Effector memory CD4-positive, alpha-beta T cell (primary cell): ENCODE measurements at places on chromosomes 13 and 19.
A peak's percentile ranks its signal among the peaks of the same experiment; 100 is the strongest.

DNA sequence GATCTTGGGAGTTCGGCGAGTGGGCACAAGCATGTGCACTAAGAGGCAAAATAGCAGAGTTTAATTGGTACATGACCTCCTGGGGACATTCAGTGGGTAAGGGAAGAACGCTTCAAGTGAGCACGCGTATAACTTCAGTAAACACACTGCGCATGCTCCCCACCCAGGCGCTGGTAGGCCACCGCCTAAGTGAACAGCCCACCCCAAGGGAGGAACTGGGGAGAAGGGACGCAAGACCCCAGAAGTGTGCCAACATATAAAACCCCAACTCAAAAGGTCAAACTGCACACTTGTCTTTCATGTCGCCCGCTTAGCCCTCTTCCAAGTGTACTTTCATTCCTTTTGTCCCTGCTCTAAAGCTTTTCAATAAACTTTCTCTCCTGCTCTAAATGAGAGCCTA lies 10.5 kb upstream of the NTN5 start:
- no peak overlapping the region for H3K4me3 ChIP-seq
- no peaks in the 10 kb centered on the region for H3K27me3 ChIP-seq

DNA sequence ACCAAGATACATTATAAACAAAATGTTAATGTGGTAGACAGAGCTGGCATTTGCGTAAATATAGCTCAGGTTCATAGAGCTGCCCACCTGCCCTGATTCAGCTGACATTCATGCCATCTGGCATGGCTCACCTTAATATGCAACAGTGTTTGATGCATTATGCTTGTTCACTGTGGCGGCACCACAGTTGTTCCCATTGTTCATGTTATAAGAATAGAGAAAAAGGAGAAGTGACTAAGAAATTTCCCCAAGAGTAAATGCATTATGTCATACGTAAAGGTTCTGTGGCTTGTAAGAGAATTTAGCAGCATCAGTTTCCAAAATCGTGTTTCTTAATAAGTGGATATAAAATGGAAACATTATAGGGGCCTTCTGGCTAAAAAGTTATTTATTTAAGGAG lies 4.5 kb downstream of the CCNA1 start:
- no peak overlapping the region for H3K4me3 ChIP-seq
- H3K4me1 ChIP-seq, result no peaks in the 10 kb centered on the region
- H3K27me3 ChIP-seq, result peaks cover 4% of the 10 kb centered on the region
- H3K27ac ChIP-seq, result no peak overlapping the region

- DNase-seq, result no peak
- H3K36me3 ChIP-seq, result no peaks in the 10 kb centered on the region
- no peaks in the 10 kb centered on the region for H3K27me3 ChIP-seq
- no peaks in the 10 kb centered on the region for H3K4me1 ChIP-seq
- no peak overlapping the region for H3K27ac ChIP-seq
Observed at GRCh38 chr19:28939236-28939635, 273.7 kb downstream of the UQCRFS1 start.

- DNase-seq, result no peak
- no peak overlapping the region for H3K27ac ChIP-seq
- peaks cover 24% of the 10 kb centered on the region for H3K4me1 ChIP-seq
- no peak overlapping the region for H3K4me3 ChIP-seq
- H3K36me3 ChIP-seq, result peaks cover 10% of the 10 kb centered on the region
Observed at GRCh38 chr19:18439025-18439909, 1.3 kb upstream of the ISYNA1 start.

GRCh38 chr13:90438576-90438975 lies 908.9 kb upstream of the MIR17HG start:
- no peaks in the 10 kb centered on the region for H3K4me1 ChIP-seq
- H3K36me3 ChIP-seq, result no peaks in the 10 kb centered on the region
- no peak overlapping the region for H3K27ac ChIP-seq
- no peaks in the 10 kb centered on the region for H3K27me3 ChIP-seq
- no peak overlapping the region for H3K4me3 ChIP-seq

GRCh38 chr19:45404557-45405434 lies at the start of gene PPP1R13L:
Gene PPP1R13L (minus strand): TSS chr19:45405069. CDS start chr19:45398318, 6,751 bp downstream.
- H3K27me3 ChIP-seq, result peaks cover 14% of the 10 kb centered on the region
- H3K36me3 ChIP-seq, result no peaks in the 10 kb centered on the region
- peak within 1 kb of the TSS; percentile 80 for H3K4me3 ChIP-seq
- DNase-seq, result no peak

DNA sequence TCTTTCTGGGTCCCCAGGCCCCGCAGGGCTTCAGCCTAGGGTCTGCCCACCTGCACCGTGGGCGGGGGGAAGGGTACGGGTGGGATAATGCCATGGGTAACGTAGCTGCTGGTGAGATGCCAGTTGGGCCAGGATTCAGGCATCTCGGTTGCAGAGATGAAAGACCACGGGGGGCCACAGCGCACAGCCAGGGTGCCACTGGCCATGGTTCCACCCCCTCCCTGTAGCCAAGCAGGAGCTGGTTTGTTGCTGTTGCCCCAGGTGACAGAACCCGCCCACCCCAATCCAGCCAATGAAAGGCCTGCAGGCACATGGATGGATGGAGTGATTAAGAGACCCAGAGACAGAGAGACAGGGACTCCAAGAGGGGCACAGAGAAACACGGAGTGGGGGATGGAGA lies 1.0 kb upstream of the CGB7 start:
- no peak for DNase-seq
- H3K4me3 ChIP-seq, result no peak overlapping the region
- H3K27ac ChIP-seq, result no peak overlapping the region
- peaks cover 10% of the 10 kb centered on the region for H3K27me3 ChIP-seq
- H3K36me3 ChIP-seq, result no peaks in the 10 kb centered on the region
- peaks cover 24% of the 10 kb centered on the region for H3K4me1 ChIP-seq

- H3K4me3 ChIP-seq, result no peak overlapping the region
- H3K4me1 ChIP-seq, result no peaks in the 10 kb centered on the region
- no peaks in the 10 kb centered on the region for H3K27me3 ChIP-seq
- DNase-seq, result no peak
- no peak overlapping the region for H3K27ac ChIP-seq
- no peaks in the 10 kb centered on the region for H3K36me3 ChIP-seq
Observed at GRCh38 chr19:5205381-5205780, 135.2 kb downstream of the PTPRS start.

- no peaks in the 10 kb centered on the region for H3K36me3 ChIP-seq
- no peaks in the 10 kb centered on the region for H3K4me1 ChIP-seq
- H3K4me3 ChIP-seq, result no peak overlapping the region
- DNase-seq, result no peak
- no peak overlapping the region for H3K27ac ChIP-seq
Observed at GRCh38 chr13:42258747-42259146, 13.2 kb upstream of the AKAP11 start.
